ENCODE measurements at places on chromosomes 6 and 20.

DNA sequence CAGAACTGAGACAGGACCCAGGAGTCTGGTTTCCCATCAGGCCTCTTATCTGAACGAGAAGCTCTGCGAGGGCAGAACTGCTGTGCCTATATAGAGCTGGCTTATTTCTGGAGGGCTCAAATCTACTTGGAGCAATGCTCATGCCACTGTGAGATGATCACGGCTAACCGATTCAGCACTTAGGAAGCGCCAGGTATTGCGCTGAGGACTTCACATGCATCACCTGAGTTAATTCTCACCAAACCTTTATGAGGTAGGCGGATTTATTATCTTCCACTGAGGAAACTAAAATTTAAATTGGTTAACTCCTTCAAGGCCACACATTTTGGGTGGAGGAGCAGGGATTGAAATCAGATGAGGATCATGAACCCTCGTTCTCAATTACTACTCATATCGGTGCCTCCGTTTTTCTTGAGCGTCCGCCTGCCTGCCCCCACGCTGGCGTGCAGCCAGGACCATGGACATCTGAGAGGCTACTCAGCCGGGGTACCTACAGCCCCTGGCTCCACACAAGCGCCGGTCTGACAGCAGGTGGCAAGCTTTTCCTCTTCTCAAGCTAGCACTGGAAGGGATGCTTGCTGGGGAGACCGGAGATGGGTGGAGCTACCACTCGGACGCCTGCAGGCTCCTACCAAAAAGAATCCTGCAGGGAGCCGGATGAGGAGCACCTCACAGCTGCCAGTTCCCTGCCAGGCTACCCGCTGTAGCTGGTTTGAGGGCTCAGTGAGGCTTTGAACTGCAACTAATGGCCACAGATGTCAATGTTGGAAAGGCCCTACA lies 1.0 kb upstream of the PCIF1 start:
- peak; percentile 76 for DNase-seq

- DNase-seq = peak; percentile 52
Observed at GRCh38 chr6:132490024-132490423, 22.9 kb downstream of the STX7 start.

GRCh38 chr6:154268486-154268885 lies 88.1 kb downstream of the IPCEF1 start:
- DNase-seq = no peak

- no peak for DNase-seq
Observed at GRCh38 chr6:145073811-145074210, 661.5 kb downstream of the EPM2A start.

GRCh38 chr6:71229477-71229876 lies 59.1 kb upstream of the OGFRL1 start:
- peak; percentile 41 for DNase-seq

DNA sequence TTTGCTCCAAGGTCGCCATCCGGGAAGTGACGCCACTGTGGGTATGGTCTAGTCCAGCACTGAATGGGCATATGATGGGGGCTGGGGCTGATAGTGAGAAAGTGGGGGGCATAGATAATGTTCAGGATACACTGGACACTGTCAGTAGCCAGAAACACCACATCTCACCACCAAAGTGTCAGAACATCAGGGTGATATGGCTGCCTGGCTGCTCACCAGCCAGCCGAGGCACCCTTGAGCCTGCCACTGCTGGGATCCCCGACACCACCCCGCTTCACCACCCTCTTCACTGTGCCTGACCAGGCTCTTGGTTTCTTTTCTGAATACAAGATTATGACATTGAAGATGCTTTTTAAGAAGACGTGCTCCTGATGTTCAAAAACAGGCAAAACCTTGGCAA lies 46.9 kb downstream of the SIRPA start:
- no peak for DNase-seq

DNA sequence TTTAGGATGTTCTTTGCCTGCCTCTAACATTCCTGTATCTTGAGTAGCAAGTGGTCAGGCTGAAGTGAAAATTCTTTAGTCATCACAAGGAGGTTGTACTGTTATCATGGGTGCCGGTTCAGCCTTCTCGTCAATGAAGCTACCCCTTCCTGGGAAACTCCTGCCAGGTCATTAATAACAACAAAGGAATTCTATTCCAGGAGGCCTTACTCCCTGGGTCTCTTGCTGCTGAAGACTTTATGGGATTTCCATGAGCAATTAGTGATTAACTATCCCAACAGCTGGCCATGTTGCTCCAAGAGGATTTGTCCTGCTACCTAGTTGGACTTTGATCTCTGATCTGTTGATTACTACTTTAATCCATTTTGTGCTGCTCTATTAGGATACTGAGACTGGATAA lies 62.7 kb upstream of the ELOVL5 start:
- DNase-seq = no peak

DNA sequence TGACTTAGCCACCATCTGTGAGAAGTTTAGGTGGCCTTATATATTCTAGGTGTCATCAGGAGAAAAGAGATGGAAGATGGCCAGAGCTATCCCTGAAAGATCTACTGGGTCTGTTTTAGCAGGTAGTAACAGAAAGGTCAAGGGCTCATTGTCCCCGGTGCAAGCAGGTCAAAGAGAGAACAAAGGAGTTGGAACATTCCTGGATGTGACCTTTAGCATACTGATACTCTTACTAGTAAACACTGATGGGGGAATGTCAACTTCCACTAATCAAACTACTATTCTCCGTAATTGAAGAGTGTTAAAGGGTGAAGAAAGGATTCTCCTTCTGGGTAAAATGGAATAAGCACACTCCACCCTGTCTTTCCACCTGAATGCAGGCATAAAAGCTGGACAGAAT lies 4.0 kb upstream of the MCUR1 start:
- no peak for DNase-seq

- DNase-seq = no peak
Observed at GRCh38 chr6:138434925-138435324, 30.9 kb downstream of the HEBP2 start.

DNA sequence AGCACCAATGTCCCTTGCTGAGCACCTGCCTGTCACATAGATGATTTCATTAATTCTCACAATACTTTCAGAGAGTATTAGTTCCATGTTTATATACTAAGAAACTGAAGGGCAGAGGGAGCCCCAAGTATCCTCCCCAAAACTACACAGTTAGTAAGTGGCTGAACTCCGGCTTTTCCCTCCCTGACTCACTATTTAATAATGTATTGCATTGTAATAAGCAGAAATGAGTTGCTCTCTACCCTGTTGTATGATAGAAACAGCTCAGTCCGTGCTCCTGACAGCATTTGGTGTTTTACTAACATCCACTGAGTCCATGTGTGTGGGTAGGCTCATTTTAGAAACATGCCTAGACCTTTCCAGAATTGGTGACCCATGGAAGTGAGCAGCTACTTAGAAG lies 76.8 kb downstream of the OLIG3 start:
- DNase-seq = no peak

DNA sequence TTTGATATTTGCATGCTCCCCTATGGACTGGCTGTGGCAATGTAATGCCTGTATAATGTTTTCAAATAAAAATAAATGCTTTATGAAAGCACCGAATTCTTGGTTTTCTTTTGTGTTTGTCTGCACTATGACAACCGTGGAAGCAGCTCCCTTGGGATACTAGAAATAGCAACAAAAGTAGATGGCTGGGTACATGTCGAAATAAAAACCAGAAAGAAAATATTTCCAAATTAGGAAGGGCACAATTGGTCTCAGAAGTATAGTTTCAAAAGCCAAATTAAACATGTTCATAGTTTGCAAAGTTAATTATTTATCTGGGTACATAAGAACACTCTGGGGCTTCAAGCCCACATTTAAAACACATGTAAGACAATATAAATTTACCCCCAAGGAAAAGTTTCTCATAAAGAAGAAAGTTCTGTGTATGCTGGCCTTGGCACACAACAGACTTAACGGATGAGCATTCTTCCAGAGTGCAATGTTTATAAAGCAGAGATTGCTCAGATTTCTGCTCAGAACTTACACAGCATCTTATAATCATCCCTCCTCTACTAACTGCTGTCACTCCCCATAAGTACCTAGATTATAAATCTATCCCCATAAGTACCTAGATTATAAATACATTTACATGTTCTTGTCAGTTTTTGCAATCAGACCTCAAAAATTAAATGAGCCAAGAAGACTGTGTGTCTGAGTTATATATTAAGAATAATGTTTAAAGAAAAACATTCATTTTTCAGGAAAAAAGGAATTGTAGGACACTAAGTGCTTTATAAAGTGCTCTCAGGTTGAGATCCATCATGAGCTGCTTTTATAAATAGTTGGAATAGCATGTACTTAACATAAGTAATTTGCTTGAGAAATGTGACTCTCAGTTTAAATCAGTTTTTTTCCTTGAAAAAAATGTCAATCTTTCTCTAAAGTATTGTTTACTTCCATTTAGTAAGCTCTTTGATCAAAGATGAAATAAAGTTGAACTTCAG lies 230.2 kb upstream of the PLN start:
- peak; percentile 75 for DNase-seq

- DNase-seq = no peak
Observed at GRCh38 chr6:143002686-143003085, 57.7 kb upstream of the HIVEP2 start.

DNA sequence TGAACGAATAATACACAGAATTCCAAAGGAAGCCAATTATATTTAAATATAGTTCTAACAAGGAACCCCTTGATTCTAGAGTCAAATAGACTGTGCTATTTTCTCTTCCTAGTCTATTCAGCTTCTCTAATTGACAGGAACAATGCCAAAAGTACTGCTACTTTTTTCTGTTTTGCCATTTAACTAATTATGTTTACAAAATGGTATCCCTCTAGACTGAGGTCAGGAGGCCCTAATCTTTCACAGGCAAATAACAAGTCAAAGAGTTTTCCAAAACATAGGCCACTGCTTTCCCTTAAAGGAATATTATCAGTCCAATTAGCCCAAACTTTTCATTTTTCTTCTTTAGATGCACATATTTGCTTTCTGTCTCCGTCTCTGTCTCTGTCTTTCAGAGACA lies 539.3 kb downstream of the RFPL4B start:
- no peak for DNase-seq

DNA sequence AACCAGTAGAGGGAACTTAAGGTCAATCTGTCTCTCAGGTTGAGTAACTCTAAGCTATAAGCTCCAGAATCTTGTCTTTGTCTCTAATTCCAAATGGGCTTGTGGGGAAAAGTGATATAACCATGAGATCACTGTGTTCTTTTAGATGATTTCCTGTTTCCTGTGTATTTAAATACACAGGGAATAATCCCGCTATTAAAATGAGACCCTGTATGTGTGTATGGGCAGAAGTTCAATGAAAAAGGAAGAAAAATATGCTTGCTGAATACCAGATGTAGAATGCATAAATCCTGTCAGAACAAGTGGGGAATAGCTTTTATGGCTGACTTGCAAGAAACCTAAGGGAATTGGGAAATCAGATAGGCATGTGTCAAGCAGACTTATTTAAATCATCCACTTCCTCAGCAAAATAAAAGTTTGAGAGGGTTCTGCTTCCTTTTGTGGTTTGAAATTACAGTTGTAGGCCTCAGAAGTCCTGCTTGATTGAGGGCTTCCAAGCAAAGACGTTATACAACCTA lies 164.7 kb upstream of the PDE7B start:
- DNase-seq = peak; percentile 32

DNA sequence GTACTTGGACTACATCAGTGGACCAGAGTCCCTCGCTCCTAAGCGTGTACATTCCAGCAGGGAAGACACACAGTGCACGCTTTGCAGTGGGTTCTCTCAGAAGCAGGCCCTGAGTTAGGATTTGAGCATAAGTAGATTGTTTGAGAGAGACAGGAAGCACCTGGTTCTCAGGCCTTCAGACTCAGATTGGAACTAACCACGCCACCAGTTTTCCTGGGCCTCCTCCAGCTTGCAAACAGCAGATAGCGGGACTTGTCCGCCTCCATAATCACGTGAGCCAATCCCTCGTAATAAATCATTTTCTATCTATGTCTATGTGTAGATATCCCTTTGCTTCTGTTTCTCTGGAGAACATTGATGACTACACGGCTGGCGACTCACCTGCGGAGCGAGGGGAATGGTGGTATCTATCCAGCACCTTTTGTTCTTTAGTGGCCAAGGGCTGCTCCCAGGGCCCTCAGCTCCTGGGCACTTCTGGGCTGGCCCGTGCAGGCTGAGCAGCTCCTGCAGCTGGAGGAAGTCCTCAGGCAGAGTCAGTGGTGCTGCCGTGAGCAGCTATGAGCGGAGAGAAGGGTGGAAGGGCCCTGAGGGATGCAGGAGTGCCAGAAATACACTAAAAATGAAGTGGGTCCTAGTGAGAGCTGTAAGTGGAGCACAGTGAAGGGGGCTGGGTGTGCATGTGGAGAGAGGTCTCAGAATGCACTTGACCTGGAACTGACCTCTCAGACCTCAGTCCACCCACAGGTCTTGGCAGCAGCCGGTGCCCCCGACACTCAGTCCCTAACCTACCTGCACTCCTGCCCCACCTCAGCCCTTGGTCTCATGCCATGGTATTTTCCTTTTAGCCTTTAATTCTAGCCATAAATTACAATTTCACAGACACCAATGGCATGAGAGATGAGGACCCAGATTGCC lies 76.9 kb downstream of the STK35 start:
- DNase-seq = no peak

DNA sequence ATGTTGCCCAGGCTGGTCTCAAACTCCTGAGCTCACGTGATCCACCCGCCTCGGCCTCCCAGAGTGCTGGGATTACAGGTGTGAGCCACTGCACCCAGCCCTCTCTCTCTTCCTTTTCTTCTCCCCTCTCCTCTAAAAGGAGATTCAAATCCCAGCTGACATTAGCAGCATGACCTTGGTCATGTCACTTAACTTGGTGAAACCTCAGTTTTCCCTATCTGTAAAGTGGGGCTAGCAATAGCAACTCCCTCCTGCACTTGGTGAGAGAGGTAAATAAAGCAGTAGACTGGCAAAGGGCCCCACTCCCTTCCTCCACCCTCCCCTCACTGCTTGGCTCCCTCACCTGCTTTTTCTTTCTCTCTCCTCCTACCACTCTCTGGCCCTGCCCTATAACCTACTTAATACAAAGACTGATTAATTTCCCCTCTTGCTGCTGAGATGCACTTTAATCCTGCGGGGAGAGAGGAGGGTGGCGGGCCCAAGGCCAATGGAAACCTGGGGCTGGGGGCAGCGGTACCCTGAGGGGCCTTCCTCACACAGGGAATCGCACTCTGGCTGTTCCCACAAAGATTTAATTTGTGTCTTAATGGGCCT lies 54.2 kb upstream of the ZFAND3 start:
- no peak for DNase-seq

GRCh38 chr6:28343898-28344677 lies 5.7 kb upstream of the ZKSCAN3 start:
- DNase-seq = no peak

DNA sequence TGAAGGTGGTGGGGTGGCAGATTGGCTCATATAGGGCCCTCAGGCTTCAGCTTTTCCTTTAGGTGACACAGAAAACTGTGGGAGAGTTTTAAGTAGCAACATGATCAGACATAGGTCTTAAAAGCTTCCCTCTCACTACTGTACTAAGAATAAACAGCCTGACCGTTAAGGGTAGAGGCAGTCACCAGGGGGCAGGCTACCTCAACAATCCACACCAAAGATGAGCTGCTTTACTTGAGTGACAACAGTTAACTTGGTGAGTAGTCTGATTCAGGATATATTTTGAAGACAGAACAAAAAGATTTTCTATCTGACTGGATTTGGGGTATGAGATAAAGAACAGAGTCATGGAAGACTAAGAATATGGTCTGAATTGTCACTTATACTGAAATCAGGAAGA lies 193.1 kb upstream of the SHLD1 start:
- DNase-seq = peak; percentile 59
